Stimulated activated CD4-positive, alpha-beta T cell treated with anti-CD3 and anti-CD28 coated beads, Interleukin-15, amount 100 ng/mL, for 48 hours (primary cell): ENCODE measurements at places on chromosomes 2 and 18.

DNA sequence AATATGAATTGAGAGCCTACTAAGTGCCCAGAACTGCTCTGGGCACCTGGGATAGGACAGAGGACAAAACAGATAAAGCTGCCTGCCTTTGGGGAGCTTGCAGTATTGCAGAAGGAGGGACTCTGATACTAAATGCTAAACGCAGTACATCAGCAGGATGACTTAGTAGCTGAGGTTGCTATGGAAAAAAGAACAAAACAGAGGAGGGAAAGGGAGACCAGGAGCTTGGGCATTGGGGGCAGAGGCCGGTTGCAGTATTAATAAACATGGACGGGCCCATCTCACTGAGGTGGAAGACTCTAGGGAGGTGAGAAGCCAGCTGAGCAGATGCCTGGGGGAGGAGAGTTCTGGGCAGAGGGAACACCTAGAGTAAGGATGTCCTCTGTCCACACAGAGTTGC is 66.1 kb upstream of the SP3 start:
- DNase-seq: no peak

DNA sequence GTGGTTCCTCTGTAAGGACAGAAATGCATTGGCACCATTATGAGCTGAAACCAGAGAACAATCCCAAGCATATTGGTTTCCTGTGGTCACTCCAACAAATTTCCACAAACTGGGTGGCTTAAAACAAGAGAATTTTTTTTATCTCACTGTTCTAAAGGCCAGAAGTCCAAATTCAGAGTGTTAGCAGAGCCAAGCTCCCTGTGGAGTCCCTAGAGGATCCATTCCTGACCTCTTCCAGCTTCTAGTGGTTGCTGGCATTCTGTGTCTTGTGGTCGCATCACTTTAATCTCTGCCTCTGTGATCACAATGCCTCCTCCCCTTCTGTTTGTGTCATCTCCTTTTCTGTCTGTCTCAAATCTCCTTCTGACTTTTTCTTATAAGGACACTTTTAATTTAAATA is 380.3 kb downstream of the NYAP2 start:
- no peak for DNase-seq

DNA sequence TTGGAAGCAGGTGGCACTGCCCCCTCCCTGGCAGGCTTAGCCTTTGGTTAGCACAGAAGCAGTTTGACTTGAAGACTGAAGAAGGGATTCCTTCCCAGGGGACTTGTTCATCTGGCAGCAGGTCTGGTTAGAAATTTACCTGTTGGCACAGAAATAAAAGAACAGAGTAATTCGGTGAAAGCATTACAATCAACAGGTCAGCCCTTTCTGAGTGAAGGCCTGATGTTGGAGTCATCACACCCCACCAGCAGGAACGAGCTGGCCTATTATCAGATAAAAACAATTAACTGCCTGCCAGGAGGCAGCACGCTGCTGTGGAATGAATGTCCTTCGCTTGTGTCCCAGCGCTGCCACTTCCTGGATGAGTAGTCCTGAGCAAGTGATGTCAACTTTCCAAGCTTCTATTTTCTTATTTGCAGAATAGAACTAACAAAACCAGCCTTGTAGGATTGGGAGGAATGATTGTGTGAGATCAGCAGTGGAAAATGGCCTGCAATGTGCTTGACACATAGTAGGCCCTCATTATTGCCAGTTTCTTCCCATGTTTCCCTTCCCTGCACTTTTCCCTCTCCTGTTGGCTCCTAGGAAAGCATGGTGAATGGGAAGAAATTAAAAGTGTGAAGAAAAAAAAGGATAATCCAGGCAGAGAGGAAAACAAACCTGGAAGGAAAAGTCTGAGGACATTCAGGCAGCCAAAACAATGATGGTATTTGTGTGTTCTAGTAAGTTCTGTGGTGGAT is 29.0 kb downstream of the LGALSL start:
- DNase-seq: no peak

- DNase-seq: no peak
These were observed 770 bp downstream of the NBAS start for GRCh38 chr2:15560140-15560987.
